ENCODE measurements at places on chromosomes 7 and 10.

DNA sequence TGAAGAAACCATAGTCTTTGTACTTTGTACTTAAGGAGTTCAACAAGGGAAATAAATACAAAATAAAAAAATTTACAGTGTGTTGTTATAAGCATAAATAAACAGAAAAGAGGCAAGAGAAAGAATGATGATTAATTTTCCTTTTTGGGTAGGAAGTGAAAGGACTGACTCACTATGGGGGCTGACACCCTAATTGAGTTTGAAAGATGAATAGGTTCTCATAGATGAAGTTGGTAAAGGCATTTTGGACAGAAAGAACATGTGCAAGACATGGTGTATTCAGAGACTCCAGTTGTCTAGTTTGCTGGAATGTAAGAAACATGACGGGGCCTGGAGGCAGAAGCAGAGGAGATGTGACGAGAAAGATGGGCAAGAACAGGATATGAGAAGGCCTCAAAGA is 83.7 kb downstream of the VPS50 start:
- no peak for DNase-seq

DNA sequence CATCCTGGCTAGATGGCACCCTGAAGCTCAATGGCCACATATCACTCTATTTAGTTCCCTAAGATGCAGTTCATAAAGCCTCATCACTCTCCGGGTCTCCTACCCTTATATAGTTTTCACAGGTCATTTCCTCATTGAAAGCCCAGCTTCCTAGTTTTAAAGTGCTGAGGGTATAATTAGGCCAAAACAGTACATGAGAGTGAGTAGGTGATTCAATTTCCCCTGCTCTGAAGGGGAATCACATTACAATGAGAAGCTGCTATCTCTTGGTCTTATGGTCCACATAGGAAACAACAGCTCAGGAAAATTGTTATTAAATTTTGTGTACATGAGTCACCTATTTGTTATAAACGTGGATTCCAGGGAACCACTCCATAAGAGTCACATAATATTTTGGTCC is 162.0 kb downstream of the SEMA3E start:
- no peak for DNase-seq

- no peak for DNase-seq
Measured at GRCh38 chr7:98990356-98990755, 112.0 kb downstream of the TRRAP start.

GRCh38 chr10:125350519-125350918 is 190.2 kb upstream of the CTBP2 start:
- DNase-seq, result no peak

DNA sequence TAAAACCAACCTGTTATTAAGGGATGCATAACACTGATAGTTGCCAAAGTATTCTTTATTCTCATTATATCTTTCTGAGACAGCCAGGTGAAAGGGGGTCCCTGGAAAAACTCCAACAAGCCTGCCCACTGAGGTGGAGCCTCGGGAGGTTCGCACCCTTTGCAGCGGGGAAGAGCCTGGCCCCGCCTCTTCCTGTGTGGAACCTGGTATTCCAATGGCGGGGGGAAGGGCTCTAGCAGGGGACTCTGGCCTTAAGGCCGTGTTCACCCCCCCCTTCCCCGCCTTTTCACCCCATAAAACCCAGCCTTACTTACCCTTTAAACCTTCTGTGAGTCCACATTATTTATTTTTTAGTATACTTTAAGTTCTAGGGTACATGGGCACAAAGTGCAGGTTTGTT is 62.4 kb upstream of the PDK4 start:
- no peak for DNase-seq

DNA sequence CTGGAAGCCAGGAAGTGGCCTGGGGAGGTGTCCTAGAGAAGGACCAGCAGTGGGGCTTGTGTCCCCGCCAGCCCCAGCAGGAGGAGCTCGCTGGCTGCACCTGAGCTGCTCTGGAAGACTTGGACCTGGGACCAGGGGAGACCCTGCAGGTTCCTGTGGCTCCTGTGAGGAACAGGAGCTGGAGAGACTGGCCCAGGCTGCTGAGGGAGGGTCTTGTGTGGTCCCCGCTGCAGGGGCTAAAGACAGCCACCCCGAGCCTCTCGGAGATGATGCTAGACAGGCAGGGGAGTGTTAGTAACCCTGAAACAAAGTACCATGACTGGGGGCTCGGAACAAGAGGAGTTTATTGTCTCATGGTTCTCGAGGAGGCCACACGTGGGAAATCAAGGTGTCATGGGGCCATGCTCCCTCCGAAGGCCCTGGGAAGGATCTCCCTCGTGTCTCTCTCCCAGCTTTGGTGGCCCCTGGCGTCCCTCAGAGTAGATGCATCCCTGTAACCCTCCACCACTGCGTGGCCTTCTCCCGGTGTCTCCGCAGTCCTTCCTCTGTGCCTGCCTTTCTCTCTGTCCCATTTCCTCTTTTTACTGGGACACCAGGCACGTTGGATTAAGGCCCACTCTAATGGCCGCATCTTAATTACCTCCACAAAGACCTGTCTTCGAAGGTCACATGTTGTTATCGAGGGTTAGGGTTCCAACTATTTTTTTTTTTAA is 348.4 kb downstream of the GLRX3 start:
- DNase-seq, result no peak

DNA sequence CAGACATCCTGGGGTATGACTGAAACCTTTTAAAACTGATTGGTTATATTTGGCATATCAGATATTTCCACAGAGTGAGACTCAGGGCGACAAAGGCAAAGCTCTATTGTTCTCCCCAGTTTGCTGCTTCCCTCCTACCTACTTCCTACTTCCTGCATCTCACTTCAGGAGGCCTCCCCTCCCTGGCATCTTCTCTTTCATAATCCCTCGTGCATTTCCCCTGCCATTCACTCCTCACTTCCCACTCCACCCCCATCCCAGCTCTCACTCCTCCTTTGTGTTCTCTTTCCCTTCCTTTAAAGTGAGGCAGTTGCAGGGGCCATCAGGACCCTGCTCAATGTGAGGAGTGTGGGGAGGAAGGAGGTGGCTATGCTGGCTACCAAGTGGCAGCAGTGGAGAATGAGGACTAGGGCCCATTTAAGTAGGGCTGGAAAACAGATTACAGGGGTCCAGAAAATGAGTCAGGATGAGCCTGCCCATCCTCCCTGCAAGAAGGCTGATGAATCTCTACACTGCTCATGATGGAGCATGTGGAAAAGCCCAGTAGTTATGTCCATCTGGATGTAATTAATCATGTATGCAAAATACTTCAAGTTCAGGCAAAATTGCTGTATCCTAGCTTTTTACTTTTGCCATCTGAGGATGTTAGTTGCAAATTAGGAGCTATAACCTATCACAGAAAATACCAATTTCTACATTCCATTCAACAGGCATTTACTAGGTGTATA is 311.8 kb upstream of the IMMP2L start:
- DNase-seq, result no peak

DNA sequence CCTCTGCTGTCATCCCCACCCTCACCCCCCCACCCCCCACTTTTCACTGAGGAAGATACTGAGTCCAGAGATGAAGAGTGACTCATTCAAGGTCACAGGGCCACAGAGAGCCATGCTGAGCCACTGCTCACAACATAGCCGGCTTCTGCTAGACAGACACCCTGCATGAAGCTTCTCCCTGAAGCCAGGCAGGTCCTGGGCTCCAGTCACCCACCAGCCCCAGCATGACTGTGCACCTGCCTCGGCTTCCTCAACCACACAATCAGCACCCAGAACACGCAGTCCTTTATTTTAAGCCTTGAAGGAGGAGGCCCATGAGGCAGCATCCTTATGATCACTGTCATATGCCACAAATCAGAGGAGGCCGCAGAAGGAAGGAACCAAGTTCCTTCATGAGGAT is 19.2 kb upstream of the PRKAG2 start:
- DNase-seq, result no peak

GRCh38 chr7:126574276-126575250 is 678.2 kb downstream of the GRM8 start:
- DNase-seq, result peak; percentile 9

GRCh38 chr10:8047452-8048280 is 6.8 kb upstream of the GATA3 start:
- no peak for DNase-seq

- DNase-seq, result no peak
Measured at GRCh38 chr10:47319784-47320183, 2.5 kb upstream of the GDF2 start.

GRCh38 chr7:92425311-92425947 is 21.9 kb upstream of the GATAD1 start:
- DNase-seq, result no peak

- peak; percentile 67 for DNase-seq
Measured at GRCh38 chr7:128031901-128032604, 816 bp upstream of the LRRC4 start.
